ENCODE measurements at places on chromosomes 11 and 22.

DNA sequence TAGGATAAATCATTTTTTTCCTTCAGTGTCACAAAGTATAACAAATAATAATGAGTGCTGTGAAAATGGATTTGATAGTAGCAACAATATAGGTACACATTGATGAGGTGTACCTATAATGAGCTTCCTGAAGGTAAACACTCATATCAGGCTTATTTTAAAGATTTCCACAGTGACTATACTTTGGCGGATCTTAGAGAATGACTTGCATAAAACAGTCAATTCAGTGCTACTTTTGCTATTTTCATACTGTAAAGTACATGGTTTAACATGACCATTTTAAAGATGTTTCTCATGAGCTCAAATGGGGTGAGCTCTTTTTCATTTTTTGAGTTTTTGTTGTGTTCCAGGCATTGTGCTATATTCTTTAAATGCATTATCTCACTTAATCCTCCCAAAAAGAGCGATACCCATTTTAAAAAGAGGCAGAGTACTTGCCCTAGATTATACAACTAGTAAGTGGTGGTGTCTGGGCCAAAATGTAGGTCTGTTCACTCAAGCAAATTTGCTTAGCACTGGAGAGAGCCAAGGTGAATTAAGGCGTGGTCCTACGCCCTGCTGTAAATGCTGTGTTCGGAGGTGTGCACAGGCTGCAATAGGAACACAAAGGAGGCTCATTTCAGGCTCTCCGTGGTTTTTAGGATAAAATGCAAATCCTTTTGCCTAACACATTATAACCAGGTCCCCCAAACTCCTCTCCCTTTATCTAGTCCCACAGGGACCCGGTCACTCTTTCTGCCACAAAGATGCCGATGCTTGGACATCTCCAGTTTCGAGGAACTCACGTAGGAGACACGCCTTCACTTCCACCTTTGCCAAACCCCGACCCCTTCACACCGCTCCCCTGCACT, 617 bp upstream of the ALKBH3 start:
- DNase-seq, result no peak

DNA sequence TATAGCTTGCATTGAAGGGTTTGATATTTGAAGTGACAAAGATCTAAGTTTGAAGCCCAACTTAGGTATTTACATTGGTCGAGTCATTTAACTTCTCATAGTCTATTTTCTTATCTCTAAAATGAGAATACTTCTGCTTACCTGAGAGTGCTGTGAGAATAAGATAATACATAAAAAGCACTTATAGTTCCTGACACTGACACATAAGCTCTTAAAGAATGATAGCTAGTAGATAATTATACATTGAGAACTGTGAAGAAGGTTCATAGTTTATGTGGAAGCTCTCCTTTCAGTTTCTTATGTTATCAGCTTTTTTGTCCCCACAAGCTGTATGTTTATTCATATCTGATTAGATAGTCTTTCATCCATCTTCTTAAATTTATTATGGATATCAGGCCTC, 4.8 kb downstream of the PPME1 start:
- no peak for DNase-seq

GRCh38 chr11:35563484-35564244, 38.2 kb upstream of the PAMR1 start:
- DNase-seq, result no peak

- DNase-seq, result no peak
Observed at GRCh38 chr11:10722307-10722706, 28.7 kb upstream of the CTR9 start.

DNA sequence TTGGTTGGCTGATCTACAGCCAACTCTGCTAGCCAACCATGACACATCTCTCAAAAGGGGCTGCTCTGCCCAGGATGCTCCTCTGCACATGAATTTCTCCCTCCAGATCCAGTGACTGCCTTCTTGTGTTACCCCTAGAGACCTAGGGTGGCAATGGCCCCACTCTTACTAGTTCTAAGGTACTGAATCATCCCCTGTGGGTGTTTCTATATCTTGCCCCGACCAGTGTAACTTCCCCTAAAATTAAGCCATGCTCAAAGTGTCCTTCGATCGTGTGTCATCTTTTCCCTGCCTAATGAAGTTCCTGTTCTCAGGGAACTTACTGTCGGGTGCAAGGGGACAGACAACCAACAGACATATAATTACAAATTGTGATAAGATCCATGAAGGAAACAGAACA, 113.3 kb downstream of the FAM76B start:
- no peak for DNase-seq

- no peak for DNase-seq
Observed at GRCh38 chr22:38258895-38259294, 13.9 kb downstream of the TMEM184B start.

DNA sequence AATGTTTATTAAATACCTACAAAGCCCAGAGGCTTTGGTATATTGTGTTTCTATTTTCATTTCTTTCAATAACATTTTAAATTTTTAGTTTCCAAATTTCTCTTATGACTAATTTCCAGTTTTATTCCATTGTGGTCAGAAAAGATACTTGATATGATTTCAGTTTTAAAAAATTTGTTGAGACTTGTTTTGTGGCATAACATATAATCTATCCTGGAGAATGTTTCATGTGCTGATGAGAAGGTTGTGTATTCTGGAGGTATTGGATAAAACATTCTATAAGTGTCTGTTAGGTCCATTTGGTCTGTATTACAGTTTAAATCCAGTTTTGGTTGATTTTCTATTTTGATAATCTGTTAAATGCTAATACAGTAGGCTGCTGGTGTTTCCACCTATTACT, 9.8 kb upstream of the RAG1 start:
- DNase-seq, result no peak

DNA sequence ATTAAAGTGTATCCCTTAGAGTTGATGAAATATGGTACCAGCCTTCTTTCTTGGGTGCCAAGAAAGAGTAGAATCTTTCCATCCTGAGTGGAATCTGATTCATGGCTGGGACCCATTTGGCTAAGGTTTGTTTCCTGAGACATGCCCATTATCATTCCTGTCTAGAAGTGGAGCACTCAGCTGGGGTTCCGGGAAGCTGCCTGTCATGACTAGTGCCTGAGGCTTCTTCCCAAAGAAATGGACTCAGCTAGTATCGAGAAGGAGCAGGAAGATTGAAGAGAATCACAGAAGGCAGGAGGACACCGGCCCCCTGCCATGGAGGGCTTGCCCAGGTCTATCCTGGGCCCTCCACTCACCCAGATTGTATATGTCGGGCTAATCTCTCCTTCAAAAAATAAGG, 57.6 kb downstream of the KREMEN1 start:
- DNase-seq, result no peak

DNA sequence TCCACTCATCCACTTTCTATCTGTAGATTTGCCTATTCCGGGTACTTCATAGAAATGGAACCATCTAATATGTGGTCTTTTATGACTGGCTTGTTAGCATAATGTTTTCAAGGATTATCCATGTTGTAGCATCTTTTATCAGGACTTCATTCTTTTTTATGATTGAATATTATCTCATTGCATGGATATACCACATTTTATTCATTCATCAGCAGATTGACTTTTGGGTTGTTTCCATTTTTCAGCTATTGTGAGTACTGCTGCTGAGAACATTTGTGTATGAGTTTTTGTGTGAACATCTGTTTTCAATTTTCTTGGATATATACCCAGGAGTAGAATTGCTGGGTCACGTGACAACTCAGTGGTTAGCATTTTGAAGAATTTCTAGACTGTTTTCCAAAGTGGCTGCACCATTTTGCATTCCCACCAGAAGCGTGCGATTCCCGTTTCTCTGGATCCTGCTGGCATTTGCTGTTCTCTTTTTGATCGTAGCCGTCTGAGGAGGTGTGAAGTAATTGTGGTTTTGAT, 8.9 kb downstream of the DERL3 start:
- no peak for DNase-seq

- DNase-seq, result no peak
Observed at GRCh38 chr11:65593518-65594414, 1.8 kb downstream of the KCNK7 start.

- DNase-seq, result no peak
Observed at GRCh38 chr11:133726542-133726941, 118.8 kb downstream of the SPATA19 start.

DNA sequence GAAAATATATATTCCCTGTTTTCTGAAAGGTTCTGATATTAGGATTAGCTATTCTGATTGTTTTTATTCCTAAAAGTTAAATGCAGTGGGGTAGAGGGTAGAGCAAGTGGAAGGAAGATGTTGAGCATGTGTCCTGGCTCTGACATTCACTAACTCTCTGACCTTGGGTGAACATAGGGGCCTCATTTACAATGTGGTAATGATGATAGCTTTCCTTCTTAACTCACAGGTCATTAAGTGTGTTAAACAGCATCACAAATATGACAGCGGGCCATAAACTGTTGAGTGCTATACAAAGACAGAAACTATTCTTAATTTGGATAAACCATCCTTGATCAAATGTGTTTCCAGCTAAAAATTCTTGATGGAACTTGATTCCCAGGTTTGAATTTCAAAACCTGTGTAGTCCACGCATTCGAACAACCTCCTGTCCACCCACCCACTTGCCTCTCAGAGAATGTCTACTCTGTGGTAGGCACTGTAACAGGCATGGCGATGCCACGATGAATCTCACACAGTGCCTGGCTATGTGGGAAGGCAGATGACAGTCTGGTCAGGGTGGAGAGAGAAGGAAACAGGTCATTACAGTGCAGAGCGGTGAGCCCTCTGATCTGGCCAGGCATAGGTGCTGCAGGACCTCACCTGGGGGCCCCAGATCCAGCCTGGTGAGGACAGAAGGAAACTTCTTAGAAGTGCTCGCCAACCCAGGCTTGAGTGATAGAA, 19.3 kb upstream of the PEX26 start:
- no peak for DNase-seq

DNA sequence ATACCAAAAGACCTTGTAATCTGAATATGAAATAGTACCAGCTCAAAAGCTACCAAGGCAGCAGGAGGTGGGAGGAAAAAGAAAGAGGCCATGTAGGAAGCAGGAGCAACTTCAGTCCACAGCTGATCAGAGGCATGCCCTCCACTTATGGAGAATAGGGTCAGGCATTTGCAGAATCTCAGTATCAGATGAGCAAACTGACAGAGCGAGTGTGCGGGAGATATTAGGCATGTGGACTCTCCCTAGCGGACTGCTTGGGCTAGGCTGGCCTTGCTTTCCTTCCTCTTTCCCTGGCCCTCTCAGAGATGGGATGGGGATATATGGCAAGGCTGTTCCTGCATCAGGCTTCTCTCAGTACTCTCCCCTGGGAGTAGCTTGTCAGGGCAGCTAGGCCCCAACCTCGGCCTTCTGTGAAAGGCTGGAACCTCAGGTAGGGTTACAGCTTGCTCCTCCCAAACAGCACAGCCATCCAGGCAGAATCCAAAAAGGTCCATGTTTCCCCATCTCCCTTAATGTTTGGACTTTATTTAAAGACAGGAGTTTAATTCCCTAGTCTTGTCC, 37.0 kb downstream of the ETS1 start:
- no peak for DNase-seq

- no peak for DNase-seq
Observed at GRCh38 chr11:109972939-109973338, 120.3 kb upstream of the ZC3H12C start.

DNA sequence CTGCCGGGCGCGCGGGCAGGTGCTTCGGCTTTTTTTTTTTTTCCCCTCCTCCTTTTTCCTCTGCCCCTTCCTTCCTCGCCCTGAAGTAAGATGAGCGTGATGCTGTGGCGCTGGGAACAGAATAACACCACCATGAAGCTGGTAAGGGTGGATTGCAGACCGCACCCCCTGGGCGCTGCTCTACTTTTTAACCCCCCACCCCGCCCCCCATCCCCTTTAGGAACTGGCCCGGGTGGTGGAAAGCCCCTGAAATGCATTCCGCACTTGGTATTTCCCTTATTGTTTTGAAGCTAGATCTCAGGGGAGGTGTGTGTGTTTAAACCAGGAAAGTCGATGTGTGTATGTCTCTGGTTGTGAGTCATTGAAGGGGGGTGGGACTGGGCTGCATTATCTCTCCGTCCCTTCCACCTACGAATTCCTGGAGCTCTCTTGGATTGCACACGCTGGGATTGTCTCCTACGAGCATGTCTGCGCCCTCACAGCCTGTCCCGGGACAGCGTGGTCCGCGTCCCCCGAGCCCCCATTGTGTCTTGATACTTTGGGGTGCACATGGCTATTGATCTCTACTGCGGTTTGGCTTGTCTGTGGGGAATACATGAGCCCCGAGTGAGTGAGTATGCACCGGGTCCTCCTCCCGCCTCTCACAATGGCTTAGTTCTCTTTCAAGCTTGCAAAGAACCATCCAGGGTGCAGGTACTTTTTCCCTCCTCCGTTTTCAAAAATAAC, 64.9 kb downstream of the NAV2 start:
- no peak for DNase-seq

DNA sequence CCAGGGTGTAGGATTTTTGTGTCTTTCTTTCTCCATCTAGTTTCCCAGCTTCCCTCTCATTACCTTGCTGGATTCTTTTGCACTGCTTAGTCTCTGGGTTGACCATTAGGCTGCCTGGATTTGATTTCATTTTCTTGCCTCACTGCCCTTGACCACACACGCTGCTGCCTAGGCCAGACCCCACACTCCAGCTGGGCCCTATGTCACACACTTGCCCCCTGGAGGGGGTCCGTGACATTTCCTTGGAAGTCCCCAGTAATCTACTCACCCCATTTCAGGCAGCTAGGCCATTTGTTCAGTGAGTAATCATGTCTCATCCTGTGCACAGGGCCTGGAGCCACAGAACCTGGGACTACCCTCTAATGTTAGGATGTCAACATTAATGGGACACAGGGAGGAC, 81.9 kb upstream of the SPON1 start:
- DNase-seq, result no peak

DNA sequence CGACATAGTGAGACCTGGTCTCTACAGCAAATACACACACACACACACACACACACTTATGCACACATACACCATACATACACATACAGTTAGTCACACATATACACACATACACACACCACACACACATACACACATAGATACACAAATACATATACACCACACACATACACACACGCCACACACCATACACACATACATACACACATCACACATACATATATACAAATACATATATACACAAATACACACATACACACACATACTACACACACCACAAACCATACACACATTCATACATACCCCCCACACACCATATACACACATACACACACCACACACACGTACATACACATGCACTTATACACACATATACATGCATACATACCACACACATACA, 57.7 kb downstream of the MICAL2 start:
- DNase-seq, result no peak

DNA sequence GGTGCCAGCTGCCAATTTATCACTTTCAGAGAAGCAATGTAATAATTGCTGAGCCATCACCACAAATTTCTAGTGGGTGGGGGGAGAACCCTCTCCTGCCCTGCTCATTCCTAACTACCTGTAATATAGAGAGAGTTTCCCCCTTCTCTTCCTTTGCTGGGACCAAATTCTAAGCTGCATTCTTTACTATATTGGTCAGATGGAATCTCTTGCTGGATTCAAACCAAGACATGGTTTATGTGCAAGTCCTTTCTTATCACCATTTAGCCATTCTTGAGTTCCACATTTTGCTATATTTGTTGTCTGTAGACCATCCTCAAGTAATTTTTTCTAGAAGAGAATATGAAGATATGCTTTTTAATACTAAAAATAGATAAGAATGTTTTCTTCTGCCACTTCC, 452.1 kb downstream of the MN1 start:
- peak; percentile 24 for DNase-seq

GRCh38 chr11:119339589-119340334, 921 bp downstream of the C1QTNF5 start:
- DNase-seq, result no peak
